Caki2 (cell line): ENCODE measurements at places on chromosomes 2 and 18. TPM values are rescaled to one million over a fixed set of nuclear protein-coding genes. Genes with fewer than 3 reads are reported as not detected.

DNA sequence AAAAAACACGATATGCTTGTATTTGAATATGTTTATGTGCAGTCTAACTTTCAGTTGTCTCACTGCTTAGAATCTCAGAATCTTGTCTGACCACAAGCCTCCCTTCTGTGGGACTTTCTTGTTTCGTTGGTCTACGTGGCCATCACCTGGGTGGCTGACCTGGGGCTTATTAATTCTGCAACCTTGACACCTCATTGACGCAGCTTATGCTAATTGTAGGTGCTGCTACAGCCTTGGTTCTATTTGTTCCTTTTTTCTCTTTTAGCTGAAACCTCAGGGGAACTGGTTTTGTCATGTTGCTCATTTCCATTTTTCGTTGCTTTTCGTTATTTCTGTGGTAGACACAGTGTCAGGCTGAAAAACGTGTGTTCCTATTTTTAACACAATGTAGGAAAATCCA, 273.7 kb downstream of the SLC4A3 start:
- DNase-seq = no peak

CAPN14 gene
- 0.57 and 1.6 TPM in 2 replicates for total RNA-seq

GRCh38 chr2:158984604-158985135, 16.2 kb downstream of the TANC1 start:
- no peak for DNase-seq

GRCh38 chr2:195642027-195642678, 14.9 kb upstream of the SLC39A10 start:
- no peak for DNase-seq

- DNase-seq = no peak
Observed at GRCh38 chr2:16012626-16013358, 72.4 kb downstream of the MYCN start.

- DNase-seq = no peak
Observed at GRCh38 chr2:157460897-157461296, 17.0 kb upstream of the CYTIP start.

DNA sequence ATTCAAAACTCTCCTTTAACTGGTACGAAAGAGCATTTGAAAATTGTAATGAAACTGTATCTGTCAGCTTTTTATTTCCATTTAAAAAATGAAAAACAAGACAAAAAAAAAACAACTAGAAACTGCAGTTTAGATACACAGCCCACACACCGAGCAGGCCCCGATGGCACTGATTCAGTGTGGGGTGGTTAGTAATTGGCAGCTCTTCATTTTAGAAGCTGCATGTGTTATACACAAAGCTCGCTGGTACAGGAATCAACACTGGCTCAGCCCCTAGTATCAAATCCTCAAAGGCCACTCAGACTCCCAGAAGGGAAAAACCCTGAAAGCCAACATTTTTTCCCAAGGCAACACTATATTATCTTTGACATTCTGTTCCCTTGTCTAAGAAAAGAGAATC, 30.5 kb upstream of the RMDN2 start:
- no peak for DNase-seq

DNA sequence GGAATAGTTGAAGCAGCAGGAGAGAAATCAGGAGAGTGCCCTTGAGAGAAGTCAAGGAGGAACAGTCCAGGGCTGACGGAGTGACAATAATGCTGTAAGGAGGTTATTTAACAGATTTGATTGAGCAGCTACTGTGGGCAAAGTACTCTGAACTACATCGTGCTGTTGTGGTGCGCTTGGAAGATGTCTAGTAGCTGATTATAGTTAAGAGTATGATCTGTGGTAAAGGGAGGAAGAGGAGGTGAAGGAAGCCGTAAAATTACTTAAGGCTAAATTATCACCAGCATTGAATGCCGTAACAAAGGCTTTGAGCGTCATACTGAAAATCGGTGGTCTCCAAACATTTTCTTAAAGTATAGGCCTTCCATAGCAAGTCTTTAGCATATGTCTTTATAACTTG, 4.5 kb downstream of the PCBP1 start:
- no peak for DNase-seq

GPR45 gene
- total RNA-seq = 0.17 and 0.20 TPM in 2 replicates

GRCh38 chr2:9002313-9002636, 1.2 kb downstream of the MBOAT2 start:
- no peak for DNase-seq
